CD4-positive, alpha-beta T cell (primary cell): ENCODE measurements at places on chromosomes 11 and 22.

GRCh38 chr11:46293641-46294103 is 16.2 kb downstream of the CREB3L1 start:
- DNase-seq, result no peak

- DNase-seq, result no peak
Observed at GRCh38 chr22:49448526-49448925, 379.1 kb downstream of the BRD1 start.

- no peak for DNase-seq
Observed at GRCh38 chr11:45470151-45470793, 184.1 kb upstream of the SYT13 start.

DNA sequence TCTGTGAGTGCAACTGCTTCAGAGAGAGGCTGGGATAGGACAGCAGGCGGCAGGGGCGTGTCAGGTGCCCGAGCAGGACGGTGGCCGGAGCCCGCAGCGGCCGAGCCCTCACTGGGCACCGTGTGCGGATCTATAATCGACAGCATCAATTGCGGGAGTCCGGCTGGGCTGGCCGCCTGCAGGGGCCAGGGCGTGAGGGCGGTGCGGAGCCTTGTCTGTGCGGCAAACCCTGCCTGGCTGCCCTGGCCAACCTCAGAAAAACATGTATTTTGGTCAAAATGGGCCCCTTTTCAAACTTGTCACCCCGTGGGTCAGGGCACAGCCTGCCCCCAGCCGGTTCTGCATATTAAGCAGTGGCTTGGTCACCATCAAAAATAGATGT is 91.3 kb upstream of the KCNQ1OT1 start:
- DNase-seq, result no peak

DNA sequence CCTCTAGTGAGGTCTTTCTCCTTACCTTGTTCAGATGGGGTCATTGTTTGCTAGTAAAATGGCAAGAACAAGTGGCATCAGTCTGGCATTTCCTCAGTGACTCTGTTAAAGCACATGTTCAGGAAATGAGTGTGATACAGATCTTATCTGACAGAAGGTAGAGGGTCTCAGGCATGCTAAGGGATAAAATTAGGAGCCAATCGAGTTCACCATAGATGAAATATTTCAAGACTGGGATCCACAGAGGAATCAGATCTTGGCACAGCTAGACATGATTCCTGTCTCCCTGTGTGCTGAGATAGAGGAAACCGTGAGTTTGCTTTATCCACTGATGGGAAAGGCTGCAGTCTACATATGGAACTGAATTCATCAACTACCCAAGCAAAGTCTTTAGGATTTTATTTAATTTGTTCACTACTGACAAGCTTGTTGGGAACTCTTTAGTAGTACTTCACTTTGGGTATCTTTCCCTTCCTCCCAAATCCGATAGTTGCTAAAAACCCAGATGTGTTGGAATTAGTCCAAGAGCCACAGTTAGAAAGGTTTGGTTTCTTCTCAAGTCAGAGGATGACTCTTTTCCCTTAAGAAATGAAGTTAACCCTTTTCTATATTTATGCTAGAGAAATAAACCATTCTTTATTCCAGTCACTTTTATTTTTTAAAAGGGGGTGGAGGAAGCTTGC is 18.4 kb downstream of the FAM118B start:
- no peak for DNase-seq

DNA sequence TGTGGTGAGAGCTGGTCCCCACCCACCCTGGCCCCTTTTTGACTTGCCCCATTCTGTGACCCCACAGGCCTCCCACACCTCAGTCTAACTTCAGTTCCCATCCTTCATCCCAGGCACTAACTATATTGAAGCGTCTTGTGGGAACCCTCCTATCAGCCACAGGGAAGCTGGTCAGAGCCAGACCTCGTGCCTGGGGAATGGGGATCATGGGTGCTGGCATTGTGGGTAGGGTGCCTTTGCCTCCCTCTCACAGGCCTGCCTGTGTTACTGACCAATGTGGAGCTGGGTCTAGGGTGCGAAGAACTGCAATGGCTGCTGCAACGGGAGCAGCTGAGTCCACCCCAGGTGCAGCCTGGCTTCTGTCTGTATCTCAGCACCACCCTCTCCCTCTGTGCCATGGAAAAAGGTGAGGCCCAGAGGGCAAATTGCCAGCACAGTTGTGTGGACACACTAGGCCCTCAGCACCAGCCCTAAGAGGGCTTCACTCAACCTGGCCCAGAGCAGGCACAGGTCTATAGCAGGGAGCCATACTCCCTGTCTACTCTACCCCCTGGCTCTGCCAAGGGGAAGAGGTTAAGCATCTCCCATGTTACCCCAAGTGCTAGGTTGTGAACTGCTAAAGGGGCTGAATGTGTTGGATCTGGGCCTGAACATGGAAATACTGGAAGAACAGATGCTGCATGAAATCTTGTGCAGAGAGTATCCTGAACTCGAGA is 37.3 kb downstream of the RRP8 start:
- no peak for DNase-seq

GRCh38 chr22:46008836-46009596 is 32.1 kb upstream of the WNT7B start:
- no peak for DNase-seq

- no peak for DNase-seq
Observed at GRCh38 chr11:10856689-10857458, 979 bp downstream of the ZBED5 start.

DNA sequence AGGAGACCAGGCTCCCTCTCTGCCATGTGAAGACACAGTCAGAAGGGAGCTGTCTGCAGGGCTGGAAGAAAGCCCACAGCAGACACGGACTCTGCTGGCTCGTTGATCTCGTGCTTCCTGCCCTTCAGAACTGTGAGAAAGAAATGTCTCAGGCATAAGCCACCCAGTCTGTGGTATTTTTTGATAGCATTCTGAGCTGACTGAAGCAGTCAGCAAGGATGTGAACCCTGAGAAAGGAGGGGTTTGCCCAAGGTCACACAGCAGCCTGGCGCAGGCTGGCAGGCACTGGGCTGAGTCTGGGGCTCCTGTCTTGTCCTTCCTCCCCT is 255.1 kb upstream of the B3GAT1 start:
- no peak for DNase-seq

- DNase-seq, result no peak
Observed at GRCh38 chr11:95697614-95698408, 91.8 kb downstream of the FAM76B start.

DNA sequence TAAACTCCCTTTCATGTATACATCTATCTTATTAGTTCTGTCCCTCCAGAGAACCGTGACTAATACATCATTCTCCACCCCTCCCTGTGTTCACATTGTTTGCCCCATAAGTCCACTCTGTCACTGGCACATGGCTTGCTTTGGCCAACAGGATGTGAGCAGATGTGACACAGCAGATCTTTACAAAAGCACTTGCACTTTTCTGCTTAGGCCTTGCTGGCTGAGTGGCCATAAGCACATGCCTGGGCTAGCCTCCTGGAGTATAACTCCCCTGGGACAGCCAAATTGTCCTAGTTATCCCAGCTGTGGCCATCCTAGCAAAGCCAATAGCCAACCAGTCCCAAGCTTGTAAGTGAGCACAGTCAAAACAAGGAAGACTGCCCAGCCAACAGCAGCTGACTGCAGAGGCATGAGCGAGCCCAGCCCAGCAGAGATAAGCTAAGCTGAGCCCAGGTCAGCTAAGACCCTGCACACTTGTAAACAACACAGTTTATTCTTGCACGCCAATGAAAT is 9.7 kb upstream of the RCN1 start:
- DNase-seq, result no peak

DNA sequence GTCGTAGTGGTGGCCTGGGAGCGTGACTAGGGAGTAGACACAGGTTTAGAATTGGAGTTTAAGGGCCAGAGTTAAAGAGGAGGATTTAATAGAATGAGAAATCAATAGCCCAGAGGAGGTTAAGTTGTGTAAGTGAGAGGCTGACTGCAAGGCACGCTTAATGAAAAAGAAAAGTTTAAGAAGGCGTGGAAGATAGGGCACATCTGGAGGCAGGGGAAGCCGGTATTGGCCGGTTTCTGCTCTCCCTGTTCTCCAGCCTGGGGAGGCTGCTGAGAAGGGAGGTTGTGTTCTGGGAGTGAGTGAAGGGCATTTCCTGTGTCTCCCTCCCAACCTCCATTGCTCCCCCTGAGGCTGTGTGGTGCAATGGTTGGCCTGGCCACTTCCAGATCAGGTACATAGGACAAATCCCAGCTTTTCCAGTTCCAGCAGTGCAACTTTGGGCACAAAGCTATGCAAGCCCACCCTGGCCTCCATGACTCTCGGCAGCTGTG is 6.3 kb downstream of the GRIK4 start:
- no peak for DNase-seq

DNA sequence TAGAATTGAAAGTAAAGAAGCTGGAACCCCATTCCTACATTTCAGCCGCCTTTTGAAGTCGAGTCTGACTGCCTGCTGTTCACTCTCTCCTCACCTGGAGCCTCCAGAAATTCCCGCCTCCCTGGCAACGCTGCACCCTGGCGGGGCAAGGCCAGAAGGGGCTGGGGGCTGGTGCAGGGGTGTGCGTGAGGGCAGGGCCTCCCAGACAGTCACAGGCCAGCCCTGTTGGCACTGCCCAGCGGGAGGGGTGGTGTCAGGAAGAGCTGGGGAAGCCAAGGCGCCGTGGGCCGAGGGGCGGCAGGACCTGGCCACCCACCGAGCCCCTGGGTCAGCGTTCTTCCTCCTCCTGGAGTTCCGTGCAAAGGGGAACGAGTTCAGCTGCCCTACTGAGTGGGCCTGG is 123.2 kb downstream of the KCNQ1OT1 start:
- DNase-seq, result no peak

- no peak for DNase-seq
Observed at GRCh38 chr11:16093889-16094653, 262.3 kb downstream of the SOX6 start.

DNA sequence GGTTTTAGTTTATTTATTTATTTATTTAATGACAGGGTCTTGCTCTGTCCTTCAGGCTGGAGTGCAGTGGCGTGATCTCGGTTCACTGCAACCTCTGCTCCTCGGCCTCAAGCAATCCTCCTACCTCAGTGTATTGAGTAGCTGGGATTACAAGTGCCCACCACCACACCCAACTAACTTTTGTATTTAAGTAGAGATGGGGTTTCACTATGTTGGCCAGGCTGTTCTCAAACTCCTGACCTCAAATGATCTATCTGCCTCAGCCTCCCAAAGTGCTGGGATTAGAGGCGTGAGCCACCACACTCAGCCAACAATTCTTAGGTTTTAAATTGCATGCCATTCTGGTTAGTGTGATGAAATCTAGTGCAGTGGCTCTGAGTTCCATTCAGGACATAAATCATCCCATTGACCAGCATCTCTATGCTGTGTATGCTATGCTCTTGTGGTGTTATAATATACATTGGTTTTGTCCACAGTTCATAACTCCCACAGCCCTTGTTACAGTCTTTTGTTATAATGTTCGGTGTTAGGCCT is 28.5 kb downstream of the ZNF280B start:
- no peak for DNase-seq

GRCh38 chr11:46649180-46649738 is 31.9 kb downstream of the ATG13 start:
- DNase-seq, result no peak

- DNase-seq, result no peak
Observed at GRCh38 chr22:46293577-46294260, 3.0 kb upstream of the GTSE1 start.

DNA sequence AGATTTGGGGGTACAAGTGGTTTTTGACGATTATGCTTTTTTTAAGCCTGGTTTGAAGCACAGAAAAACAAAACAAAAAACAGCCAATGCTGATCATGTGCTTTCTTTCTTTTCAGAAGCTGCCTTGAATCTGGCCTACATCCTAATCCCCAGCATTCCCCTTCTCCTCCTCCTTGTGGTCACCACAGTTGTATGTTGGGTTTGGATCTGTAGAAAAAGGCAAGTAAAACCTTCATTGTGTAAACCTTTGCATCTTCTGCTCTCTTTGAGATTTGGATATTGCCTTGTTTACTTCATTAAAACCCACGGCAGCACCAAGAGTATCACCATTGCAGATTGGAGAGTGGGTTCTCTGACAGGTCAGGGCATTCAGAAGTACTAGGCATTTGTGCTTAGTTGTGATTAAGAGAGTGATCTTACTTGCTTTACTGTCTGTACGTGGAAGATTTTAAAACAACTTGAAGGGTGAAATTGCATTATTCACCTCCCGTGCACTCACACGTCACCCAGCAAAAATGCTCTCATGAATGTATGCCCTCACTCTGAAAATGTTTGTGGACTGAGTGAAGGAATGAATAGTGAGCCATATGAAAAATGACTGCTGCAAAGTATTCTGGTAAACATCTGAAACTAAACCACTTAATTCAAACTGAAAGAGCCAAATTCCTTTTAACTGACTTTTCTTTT is 17.0 kb downstream of the LAYN start:
- DNase-seq, result no peak

DNA sequence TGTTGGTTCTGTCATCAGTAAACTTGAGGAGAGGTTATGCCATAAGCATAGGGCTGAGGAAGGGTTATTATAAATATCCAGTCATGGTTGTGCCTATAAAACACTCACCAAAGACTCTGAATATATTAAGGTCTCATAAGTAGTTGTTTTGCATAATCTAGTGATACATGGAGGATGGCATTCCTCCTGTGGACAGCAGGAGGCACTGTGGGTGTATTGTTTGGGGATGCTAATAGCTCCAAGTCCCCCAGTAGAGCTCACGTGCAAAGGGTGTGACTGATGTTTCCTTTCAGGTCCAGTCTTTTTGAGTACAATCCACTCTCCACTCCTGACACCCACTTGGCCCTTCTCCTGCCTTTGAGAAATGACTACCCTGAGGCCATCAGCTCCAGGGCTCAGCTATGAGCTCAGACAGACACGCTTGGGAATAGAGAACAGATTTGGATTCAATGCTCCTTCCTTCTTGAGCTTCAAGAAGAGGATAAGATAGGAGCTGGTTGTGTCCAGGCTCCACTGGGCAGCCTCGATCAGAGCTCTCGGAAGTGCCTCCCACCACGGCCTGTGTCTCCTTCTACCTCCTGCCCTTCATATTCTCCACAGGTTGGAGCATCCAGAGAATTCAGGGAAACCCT is 85.2 kb upstream of the IGLL5 start:
- no peak for DNase-seq

DNA sequence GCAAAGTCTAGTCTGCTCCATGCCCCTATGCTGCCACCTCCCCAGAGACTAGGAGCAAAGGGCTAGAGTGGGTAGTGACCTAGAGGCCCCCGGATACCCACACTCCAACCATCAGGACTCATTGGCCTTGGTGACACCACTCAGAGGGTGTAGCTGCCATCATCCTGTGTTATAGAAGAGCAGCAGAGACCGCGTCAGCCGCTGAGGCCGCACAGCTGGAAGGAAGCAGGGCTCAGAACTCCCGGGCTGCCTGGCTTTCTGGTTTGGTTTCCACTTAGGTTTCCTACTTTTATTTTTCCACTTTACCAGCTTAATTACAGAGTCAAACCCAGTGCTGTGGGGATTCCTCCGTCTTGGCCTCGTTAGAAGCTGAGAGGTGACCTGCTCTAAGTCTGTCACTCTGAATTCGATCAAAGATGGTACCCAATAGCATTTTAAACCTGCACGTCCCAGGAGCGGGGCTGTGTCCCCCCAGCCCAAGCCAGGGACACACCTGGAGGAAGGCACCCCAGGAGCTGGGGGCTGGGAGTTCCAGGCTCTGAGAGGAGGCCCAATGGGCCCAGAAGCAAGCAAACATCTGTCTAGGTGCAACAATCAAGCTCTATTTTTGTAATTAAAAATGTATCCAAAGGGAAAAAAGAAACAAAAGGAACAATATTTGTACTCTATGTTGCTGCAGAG is 2.1 kb upstream of the CDKN1C start:
- no peak for DNase-seq

GRCh38 chr11:116397602-116398084 is 375.1 kb downstream of the BUD13 start:
- no peak for DNase-seq
